ENCODE measurements at places on chromosomes 5 and 9. TPM values are rescaled to one million over a fixed set of nuclear protein-coding genes. Genes with fewer than 3 reads are reported as not detected.
A peak's percentile ranks its signal among the peaks of the same experiment; 100 is the strongest.

The HK3 gene
- 0.44 TPM for total RNA-seq

DNA sequence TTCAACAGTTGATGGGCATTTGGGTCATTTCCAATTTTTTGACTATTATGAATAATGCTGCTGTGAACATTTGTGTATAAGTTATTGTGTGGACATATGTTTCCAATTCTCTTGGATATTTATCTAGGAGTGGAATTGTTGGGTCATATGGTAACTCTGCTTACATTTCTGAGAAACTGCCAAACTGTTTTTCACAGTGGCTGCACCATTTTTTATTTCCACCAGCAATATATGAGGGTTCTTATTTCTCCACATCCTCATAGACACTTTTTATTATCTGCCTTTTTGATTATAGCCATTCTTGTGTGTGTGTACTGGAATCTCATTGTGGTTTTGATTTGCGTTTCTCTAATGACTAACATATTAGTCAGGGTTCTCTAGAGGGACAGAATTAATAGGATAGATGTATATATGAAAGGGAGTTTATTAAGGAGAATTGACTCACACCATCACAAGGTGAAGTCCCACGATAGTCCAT is 14.7 kb upstream of the MED27 start:
- no peaks in the 10 kb centered on the region for H3K36me3 ChIP-seq
- H3K4me3 ChIP-seq: no peak overlapping the region

The DDX4 gene
- not detected for total RNA-seq

DNA sequence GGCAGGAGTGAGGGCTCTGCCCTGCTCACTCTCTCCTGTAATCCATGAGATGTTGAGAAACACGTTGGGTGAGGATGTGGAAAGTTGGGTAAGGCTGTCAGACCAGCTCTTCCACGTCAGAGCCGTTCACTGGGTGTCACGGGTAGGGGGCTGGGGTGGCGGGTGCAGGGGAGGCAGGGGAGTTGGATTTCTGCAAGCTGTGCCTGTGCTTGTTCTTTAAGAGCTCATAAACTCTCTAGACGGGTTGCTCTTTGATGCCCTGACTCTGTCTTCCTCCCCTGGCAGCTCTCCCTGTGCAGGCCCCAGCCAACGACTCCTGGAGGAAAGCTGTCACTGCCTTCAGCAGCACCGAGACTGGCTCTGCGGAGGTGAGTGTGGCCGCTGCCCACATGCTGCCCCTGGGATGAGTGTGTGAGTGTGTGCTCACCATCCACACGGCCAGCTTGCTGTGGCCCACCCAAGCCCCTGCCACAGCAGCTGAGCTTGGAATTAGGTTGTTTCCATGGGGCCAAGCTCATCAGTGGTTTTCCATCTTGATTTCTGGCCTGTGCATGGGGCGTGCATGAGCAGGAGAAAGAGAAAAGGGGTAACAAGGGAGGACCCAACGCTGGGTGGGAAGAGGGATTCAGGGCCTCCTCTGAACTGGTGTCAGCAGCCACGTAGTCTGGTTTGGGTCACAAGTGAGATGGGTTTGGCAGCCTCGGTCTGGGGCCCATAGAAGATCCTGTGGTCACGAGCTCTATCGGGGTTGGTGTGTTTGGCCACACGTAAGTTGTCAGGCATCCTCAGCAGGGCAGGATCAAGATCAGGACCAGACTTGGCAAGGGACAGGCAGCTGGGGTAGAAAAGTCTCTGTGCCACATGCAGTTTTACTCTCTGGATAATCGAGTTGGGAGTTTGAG is 21.0 kb upstream of the POMT1 start:
- no peak overlapping the region for H3K27ac ChIP-seq
- no peak for DNase-seq
- no peak overlapping the region for H3K4me3 ChIP-seq
- no peaks in the 10 kb centered on the region for H3K4me1 ChIP-seq
- peaks cover 29% of the 10 kb centered on the region for H3K36me3 ChIP-seq

DNA sequence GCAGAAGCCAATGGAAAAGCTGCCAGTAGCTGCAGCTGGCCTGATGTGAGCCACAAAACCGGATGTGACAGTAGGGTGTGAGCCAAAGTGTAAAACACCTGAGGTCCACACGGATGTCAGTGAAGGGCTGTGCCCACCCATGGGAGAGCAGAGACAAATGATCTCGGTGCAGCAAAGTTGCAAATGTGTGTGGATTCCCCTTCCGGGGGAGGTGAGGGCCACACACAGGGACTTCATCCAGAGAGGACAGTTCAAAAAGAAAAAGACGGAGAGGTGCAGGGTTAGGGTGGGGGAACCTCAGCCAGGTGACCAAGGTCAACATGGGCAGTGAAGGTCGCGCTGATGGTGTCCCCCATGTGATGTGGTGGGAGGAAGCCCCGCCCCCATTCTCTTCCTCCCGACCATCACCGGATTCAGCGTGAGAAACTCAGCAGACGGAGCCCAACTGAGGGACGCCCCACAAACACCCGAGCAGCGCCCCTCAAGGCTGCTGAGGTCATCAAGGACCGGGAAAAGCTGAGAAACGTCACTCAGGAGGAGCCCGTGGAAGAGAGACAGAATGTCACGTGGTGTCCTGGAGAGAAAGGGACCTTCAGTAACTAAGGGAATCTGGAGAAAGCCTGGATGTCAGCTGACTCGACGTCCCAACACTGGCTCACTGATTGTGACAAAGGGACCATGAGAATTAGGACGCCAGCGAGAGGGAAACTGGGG is 11.4 kb upstream of the PTGDS start:
- H3K4me3 ChIP-seq: peak overlapping the region; percentile 48
- H3K36me3 ChIP-seq: no peaks in the 10 kb centered on the region
- H3K27me3 ChIP-seq: peaks cover 5% of the 10 kb centered on the region
- H3K4me1 ChIP-seq: peaks cover 15% of the 10 kb centered on the region

DNA sequence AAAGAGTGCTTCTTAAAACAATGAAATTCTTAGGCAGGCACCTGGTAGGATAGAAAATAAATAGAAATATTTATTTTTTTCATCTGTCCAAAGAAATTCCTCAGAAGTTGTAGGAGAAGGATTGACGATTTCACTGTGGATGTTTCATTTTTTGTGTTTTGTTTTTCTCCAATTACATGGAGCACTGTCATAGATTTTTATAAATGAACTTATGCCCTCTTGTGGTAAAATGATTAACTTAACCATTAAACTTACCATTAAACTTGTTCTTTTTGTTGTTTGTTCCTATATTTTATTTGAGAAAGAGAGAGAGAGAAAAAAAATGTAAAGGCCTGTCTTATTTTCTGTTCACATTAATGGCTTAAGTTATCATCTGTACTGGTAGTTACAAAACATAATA is 339.2 kb downstream of the PRR16 start:
- no peak overlapping the region for H3K4me3 ChIP-seq
- no peak overlapping the region for H3K27ac ChIP-seq
- DNase-seq: no peak
- H3K36me3 ChIP-seq: no peaks in the 10 kb centered on the region
- H3K27me3 ChIP-seq: no peaks in the 10 kb centered on the region
- no peaks in the 10 kb centered on the region for H3K4me1 ChIP-seq

The GLRA1 gene
- total RNA-seq: not detected

- H3K4me1 ChIP-seq: no peaks in the 10 kb centered on the region
- H3K4me3 ChIP-seq: no peak overlapping the region
- H3K36me3 ChIP-seq: no peaks in the 10 kb centered on the region
- H3K27ac ChIP-seq: no peak overlapping the region
- H3K27me3 ChIP-seq: no peaks in the 10 kb centered on the region
Measured at GRCh38 chr9:29648132-29648531, 2074.9 kb upstream of the C9orf72 start.

The TMC1 gene
- not detected for total RNA-seq

GRCh38 chr5:14353726-14354474 is 210.8 kb downstream of the TRIO start:
- H3K4me1 ChIP-seq: no peaks in the 10 kb centered on the region
- H3K27ac ChIP-seq: no peak overlapping the region
- H3K36me3 ChIP-seq: no peaks in the 10 kb centered on the region
- H3K4me3 ChIP-seq: no peak overlapping the region
- H3K27me3 ChIP-seq: peaks cover 6% of the 10 kb centered on the region

GRCh38 chr5:95847261-95847592 is 24.7 kb upstream of the GLRX start:
- H3K4me3 ChIP-seq: no peak overlapping the region
- DNase-seq: no peak
- H3K27ac ChIP-seq: no peak overlapping the region
- no peaks in the 10 kb centered on the region for H3K36me3 ChIP-seq
- H3K27me3 ChIP-seq: peaks cover 12% of the 10 kb centered on the region

DNA sequence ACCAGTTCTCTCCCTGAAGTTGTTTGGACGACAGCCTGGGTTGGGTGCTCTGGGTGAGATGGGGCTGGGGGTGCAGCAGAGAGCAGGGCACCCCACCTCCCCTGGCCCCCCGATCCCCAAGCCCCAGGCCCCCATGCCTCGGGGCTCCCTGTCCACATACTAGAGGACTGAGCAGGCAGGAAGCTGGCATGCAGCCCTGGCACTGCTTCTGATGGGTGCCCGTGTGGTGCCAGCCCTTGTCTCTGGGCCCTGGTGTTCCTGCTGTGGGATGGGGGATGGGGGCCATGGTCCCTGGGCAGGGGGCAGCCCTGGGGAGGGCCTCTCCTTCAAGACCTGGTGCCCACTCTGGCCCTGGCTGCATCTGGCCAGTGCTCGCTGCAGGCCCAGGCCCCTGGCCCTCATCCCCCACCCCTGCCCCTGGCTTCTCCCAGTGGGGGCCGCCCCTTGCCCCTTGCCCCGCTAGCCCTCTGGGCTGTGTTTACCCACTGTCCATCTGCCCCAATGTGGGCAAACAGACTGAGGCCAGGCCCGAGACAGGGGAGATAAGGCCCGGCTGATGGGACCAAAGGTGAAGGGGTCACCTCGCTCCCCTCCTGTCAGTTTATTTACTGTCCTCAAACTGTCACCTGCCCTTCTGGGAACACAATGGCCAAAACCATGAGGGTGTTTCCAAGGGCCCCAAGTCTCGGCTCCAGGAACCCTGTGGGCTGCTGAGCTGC is 67.3 kb upstream of the RXRA start:
- H3K27ac ChIP-seq: no peak overlapping the region
- no peaks in the 10 kb centered on the region for H3K4me1 ChIP-seq
- H3K36me3 ChIP-seq: no peaks in the 10 kb centered on the region

DNA sequence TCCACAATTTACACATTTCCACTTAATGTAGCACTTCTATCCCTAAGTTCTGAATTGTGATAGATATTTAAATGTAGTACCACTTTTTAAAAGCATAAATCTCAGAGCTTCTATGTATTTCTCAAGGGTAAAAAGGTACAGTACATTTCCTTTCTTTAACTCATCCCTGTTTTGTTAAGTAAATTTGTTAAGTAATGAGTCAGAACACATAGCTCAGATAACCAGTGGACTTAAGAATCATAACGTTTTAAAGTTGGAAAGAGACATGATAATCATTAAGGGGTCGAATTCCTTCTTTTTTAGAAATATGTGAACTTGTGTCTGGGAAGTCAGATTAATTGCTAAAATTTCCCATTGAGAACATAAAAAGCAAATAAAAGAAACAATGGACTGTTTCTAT is 810.2 kb upstream of the NUDT12 start:
- H3K36me3 ChIP-seq: no peaks in the 10 kb centered on the region
- no peak for DNase-seq
- H3K4me1 ChIP-seq: no peaks in the 10 kb centered on the region
- H3K27ac ChIP-seq: no peak overlapping the region

The F12 gene
- 2.2 TPM for total RNA-seq

GRCh38 chr9:116414374-116414773 is 260.8 kb downstream of the PAPPA start:
- H3K36me3 ChIP-seq: no peaks in the 10 kb centered on the region
- no peak for DNase-seq
- no peaks in the 10 kb centered on the region for H3K27me3 ChIP-seq
- no peak overlapping the region for H3K27ac ChIP-seq

GRCh38 chr9:109771087-109771486 is 8.9 kb upstream of the PALM2AKAP2 start:
- peaks cover 44% of the 10 kb centered on the region for H3K27me3 ChIP-seq
- H3K4me1 ChIP-seq: no peaks in the 10 kb centered on the region
- no peak overlapping the region for H3K4me3 ChIP-seq
- no peak for DNase-seq
- H3K36me3 ChIP-seq: no peaks in the 10 kb centered on the region

- no peak overlapping the region for H3K27ac ChIP-seq
- H3K4me3 ChIP-seq: no peak overlapping the region
- H3K36me3 ChIP-seq: no peaks in the 10 kb centered on the region
- H3K27me3 ChIP-seq: no peaks in the 10 kb centered on the region
- H3K4me1 ChIP-seq: no peaks in the 10 kb centered on the region
Measured at GRCh38 chr5:109041317-109041716, 293.6 kb downstream of the FER start.
